Stimulated activated CD4-positive, alpha-beta T cell treated with anti-CD3 and anti-CD28 coated beads, Interleukin-2, amount 100 ng/mL, for 4 hours (primary cell): ENCODE measurements at places on chromosomes 4 and X.

- DNase-seq: no peak
These were observed 3.1 kb downstream of the COX18 start for GRCh38 chr4:73066445-73066844.

GRCh38 chr4:39104255-39104654, 42.2 kb downstream of the KLHL5 start:
- DNase-seq: no peak

DNA sequence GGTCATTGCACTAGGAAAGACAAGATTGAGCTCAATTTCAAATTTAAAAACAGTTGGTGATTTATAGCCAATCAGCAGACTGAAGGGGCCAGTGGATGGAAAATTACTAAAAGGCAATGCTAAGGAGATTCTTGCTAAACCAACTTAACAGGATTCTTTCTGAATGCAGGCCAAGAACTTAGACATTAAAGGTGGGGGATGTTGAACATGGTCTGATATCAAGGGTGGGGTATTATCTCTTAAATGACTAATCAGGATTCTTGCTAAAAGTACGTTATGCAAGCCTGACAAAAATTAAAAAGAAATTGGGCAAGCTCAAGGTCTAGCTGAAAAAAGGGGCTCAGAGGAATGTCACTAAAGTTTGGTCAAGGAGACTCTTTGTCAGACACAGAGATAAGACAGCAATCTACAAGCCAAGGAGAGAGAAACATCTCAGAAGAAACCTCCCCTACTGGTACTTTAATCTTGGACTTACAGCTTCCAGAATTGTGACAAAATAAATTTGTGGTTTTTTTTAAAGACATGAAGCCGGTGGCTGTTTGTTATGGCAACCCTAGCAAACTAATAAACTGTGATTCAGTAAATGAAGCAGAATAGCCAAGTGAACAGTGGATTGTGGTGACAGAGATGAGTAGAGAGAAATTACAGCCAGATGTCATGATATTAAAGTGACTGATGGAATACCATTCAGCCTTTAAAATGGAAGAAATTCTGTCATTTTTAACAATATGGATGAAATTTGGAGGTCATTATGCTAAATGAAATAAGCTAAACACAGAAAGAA, 120.3 kb upstream of the KLHL4 start:
- DNase-seq: no peak

DNA sequence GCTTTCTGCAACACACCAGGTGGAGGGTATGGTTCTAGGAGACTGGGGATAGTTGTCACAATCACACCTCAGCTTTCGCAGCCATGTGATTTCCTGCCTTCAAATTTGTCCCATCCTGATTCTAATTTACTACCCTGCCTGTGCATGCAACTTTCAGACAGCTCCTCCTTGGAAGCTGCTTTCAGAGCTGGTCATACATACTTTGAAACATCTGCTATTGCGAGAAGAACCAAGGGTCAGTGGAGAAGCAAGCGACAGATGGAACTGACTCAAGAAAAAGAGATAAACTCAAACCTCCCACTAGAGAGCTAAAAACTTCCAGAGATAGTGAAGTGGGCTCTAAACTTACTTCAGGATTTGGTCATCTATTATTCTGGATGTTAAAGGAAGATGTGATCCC, 381.7 kb upstream of the FGF13 start:
- no peak for DNase-seq

DNA sequence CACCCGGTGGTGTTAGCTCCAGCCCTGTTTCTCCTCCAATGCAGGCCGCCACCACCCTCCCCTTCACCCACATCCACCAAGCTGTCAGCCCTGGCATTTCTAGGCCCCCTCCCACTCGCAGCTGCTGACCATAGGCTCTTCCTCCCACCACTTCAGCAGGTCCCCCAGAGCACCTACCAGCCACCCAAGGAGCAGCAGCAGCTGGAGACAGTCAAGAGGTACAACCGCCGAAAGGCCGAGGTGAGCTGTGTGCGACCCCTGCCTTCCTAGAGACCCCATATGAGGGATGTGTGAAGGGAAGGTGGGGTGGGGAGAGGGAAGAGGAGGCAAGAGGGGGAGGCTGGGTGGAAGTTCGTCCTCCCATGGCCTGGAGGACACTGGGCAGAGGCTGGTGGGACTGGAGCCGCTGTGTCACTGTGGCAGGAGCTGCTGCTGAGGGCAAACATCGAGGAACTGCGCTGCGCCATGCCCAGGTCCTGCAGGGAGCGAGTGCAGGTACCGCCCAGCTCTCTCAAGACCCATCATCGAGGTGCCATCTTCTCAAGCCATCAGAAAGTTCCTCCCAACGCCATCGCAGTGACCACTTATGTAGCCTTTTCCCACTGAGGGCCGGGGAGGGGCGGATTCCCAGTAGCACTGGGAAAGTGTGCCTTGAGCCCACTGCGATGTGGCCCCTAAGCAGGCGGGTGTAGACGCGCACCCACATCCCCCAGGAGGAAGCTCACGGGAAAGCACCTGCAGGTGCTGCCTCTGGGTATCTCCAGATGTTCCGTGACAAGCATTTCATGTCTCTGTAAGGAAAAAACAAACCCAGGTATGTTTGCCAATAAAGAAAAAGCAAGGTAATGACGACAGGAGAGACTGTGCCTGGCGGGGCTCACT, 19.2 kb upstream of the RNF4 start:
- DNase-seq: no peak

GRCh38 chr4:52658641-52659000, 480 bp downstream of the USP46 start:
- DNase-seq: no peak

- no peak for DNase-seq
These were observed 58.9 kb downstream of the CHIC2 start for GRCh38 chr4:54005475-54005874.

DNA sequence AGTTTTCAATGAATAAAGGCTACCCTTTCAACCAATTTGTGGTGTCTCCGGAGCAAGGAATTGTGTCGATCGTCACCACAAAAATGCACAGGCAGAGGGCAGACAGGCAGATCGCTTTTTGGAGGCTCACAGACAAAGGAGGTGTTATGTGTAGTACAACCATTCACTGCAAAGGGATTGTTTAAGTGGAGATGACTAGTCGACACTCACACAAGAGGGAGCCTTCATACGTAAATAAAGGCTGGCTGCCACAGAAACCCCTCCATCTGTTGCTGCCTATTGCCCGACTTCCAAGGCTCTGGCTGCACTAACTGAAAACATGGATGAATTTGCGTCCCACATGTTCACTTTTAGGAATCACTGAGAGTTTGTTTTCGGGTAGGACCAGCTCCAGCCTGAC, 281.1 kb downstream of the NKX6-1 start:
- no peak for DNase-seq

DNA sequence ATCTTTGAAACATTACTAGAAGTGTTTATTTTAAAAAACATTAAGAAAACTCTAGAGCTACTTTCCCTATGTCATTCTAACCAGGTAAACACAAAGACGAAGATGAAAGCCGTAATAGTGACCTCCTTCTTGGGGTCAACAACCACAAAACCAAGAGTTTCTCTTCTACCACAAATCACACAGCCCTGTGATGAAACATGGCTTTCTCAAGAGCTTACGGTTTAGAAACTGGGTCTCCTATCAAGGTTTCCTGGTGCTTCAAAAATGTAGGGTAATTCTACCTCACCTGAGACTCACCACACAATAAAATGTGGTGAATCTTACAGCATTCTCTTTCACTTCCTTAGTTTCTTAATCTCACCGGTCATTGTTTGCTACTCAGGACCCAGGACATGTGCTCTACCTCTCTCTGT, 50.9 kb downstream of the CORIN start:
- no peak for DNase-seq

- DNase-seq: no peak
These were observed 67.7 kb downstream of the UGT2A3 start for GRCh38 chr4:68883870-68884269.
